CD8-positive, alpha-beta memory T cell (primary cell): ENCODE measurements at places on chromosomes 7 and 10.

GRCh38 chr10:45817912-45818311 lies 29.4 kb downstream of the AGAP4 start:
- H3K27ac ChIP-seq, result no peak overlapping the region
- no peak overlapping the region for H3K4me3 ChIP-seq
- H3K27me3 ChIP-seq, result no peaks in the 10 kb centered on the region
- no peak for DNase-seq
- H3K4me1 ChIP-seq, result no peaks in the 10 kb centered on the region

- DNase-seq, result no peak
- no peaks in the 10 kb centered on the region for H3K27me3 ChIP-seq
- no peak overlapping the region for H3K27ac ChIP-seq
- H3K4me3 ChIP-seq, result no peak overlapping the region
- no peaks in the 10 kb centered on the region for H3K4me1 ChIP-seq
Measured at GRCh38 chr7:119905495-119905894, 367.5 kb upstream of the KCND2 start.

- DNase-seq, result no peak
- H3K36me3 ChIP-seq, result no peaks in the 10 kb centered on the region
- no peak overlapping the region for H3K27ac ChIP-seq
Measured at GRCh38 chr7:70645876-70646351, 486.0 kb upstream of the GALNT17 start.

GRCh38 chr10:122782911-122783310 lies 62.7 kb downstream of the CUZD1 start:
- H3K4me1 ChIP-seq, result no peaks in the 10 kb centered on the region
- no peaks in the 10 kb centered on the region for H3K36me3 ChIP-seq
- no peak for DNase-seq
- H3K27ac ChIP-seq, result no peak overlapping the region
